AG09309 (cell line): ENCODE measurements at places on chromosomes 12 and 14.

DNA sequence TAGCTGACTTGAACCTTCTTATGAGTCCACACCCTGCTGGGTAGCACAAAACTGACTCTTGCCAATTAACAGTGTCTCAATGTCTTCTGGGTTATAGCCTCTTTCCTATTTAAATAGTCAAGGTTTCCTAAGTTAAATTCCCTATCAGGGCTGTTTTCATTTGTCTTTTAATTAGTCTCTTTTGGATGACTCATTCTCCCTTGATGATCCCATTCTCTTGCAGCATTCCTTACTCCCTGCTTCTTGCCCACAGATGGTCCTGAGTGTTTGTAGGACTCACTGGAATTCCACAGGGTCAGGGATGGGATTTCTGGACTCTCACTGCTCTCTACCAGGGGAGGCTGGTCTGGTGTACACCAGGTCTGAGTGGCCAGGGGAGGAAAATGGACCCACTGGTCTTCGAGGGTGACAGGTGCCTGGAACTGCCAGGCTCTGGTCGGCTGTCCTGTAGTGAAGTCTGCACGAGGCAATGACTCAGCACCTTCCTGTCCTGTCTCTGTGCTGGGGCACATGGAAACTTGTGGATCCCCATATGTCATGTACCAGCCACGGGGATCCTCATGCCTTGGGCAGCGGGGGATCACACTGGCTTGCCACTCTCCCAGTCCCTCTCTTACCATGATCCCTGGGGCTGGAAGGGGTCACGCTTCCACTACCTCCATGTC is 236.5 kb upstream of the PELI2 start:
- DNase-seq, result no peak

DNA sequence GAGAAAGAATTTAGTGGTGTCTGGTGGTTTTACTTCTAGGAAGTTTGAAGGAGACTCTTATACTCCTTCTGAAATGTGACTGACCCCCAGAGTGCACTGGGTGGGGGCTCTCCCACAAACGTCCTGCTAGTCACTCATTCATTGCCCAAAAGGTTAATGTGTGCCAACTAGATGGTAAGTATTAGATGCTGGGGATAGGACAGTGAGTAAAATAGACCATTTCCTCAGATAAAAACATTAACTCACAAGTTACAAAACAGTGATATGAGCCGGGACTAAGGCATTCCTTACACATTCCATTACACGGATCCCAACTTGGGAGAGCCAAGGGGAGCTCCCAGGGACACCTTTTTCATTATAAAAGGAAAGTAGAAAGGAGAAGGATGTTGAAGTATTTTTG is 185.1 kb downstream of the ATXN7L3B start:
- no peak for DNase-seq

- DNase-seq, result no peak
Observed at GRCh38 chr14:31265701-31266398, 58.3 kb upstream of the HECTD1 start.

- no peak for DNase-seq
Observed at GRCh38 chr14:81033698-81034240, 78.3 kb downstream of the TSHR start.
